ENCODE measurements at places on chromosomes 4 and X.

GRCh38 chrX:138745196-138745595, 33.7 kb upstream of the FGF13 start:
- peak; percentile 37 for DNase-seq

DNA sequence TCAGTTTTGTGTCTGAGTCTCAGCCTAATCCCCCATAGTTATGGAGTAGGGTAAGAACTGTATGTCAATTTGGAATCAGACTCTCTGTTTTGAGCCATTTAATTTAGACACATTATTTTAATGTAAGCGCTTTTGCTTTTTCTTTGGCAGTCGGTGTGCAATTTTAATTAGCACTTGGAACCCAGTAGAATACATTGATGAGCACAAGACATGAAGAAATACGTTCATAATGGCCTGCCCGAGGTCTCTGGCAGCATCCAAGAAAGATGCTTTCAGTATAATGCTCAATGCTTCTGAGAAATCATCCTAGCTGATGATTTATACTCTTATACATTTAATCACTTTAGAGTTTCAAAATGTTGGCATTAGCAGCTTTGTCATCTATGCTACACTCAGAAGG, 8.9 kb upstream of the TAPT1 start:
- DNase-seq: no peak

DNA sequence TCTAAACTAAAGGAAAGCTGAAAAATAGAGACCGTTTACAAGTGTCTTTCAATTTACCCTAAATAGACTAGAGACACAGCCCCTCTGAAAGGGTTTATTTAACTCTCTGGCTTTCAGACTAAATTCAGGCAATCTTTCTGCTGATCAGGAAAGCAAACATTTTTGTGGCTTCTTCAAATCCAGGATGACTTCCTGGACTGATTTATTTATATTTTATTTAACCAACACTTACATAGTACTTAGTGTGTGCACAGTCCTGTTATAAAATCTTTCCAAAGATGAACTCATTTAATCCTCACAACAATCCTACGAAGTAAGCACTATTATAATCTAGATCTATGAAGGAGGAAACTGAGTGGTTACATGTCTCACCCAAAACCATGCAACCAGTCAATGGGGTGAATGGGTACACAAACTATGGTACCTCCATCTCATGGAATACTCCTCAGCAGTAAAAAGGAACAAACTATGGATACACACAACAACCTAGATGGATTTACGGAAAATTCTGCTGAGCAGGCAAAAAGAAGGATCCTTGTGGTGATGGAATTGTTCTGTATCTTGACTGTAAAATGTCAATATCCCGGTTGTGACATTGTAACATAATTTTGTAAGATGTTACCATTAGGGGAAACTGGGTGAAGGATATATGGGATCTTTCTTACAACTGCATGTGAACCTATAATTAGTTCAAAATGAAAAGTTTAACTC, 64.1 kb upstream of the MAMLD1 start:
- DNase-seq: no peak

GRCh38 chrX:107935664-107936433, 46.3 kb downstream of the TEX13B start:
- DNase-seq: no peak

DNA sequence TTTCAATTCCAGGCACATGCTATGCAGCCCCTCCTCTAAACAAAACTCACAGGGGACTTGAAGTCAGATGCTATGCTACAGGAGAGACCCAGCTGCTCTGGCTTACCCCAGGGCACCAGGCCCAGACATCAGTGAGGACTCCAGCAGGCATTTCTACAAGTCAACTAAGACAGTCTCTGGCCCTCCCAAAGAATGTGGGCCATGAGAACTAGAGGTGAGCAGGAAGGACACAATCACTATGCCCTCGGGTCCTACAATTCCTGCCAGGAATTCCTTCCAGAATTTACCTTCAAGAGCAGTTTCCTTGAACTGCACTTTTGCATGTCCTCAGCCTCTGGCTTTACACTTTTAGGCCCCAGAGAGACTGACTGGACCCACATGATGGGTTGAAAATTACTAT, 17.4 kb downstream of the TMEM192 start:
- no peak for DNase-seq

GRCh38 chr4:156638334-156638733, 333.3 kb downstream of the PDGFC start:
- no peak for DNase-seq

DNA sequence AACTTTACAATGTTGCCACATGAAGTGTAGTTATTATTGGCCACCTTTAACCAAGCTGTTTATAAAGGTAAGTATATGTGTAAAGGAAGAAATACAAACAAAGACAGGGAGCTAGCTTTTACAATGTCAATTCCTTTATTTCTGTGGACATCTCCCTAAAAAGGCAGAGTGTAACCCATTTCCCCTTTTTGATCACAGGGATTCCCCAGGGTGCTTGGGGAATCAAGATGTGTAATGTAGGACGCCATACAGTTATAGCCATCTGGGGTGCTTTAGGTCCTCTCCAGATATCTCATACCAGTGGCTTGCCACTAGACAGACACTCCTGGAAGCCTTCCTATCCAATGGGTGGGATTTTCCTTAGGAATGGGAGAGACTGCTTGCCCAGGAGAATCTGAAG, 4.2 kb upstream of the CUL4B start:
- no peak for DNase-seq

DNA sequence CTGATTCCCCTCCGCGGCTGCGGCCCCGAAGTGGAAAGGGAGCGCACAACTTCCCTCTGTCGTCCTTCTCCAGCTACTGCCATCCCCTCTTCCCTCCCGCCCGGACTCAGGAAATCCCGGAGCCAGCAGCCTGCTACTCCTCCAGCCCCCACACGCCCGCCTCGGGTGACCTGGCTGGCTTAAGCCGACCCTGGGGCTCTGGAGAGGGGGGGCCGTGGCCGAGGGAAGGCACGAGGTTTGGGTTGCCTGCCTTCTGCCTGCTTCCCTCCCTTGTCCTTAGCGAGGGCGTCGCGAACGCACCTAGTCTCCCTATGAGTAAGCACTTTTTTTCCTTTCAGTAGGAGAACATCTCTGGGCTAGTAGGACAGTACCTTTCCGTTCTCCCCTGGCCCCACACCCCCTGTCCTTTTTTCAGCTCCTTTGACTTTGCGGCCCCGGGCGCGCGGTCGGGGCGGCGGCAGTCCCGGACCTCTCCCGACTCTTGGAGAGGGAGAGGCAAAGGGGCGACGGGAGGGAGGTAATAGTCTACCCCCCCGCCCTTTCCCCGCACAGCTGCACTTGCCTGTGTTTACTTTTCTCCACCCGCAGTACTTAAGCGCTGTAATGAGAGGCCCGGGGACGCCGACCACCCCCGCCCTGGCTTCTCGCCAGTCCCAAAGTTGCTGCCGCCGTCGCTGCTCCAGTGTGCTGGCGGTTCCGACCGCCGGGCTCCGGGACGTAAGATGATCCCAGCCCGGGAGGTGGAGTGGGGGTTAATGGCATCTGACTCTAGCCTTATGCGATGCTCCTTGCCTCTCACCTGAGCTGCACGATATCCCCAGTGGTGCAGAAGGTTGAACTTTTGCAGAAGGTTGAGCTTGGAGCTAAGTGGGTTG, 868 bp downstream of the PLS3 start:
- no peak for DNase-seq

DNA sequence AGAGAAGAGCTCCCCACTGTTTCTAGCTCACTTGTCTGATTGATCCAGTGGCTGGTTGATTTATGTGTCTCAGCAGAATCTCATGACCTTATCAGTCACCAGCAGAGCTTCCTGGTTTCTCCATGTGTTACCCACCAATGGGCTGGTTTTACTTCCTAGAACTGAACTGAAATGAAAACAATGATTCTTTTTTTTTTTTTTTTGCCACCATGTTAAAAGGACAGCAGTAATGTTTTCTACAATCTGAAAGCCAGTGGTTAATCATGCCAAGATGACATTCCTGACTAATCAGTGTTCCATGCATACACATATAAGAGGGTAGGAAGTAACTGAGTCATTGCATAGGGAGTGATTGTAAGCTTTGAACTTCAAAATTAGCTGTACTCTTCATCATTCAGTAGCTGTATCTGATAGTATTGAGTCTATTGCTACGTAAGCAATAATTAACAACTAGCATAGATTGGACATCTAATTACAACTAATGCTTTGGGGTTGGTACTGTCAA, 67.7 kb downstream of the SLC4A4 start:
- no peak for DNase-seq

- no peak for DNase-seq
Measured at GRCh38 chr4:95209927-95210326, 338.8 kb downstream of the UNC5C start.

GRCh38 chrX:40298572-40299479, 201.1 kb upstream of the BCOR start:
- DNase-seq: no peak

DNA sequence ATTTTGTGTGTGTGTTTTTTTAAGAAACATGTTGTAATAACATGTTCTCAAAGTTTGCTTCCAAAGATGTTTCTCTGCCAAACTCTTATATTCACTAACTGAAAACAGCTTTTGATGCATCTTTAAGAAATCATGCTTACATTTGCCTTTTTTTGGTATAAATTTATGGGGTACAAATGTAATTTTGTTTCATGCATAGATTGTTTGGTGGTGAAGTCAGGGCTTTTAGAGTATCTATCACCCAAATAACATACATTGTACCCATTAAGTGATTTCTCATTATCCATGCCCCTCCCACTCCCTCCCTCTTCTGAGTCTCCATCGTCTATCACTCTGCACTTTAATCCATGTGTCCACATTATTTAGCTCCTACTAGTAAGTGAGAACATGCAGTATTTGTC, 30.8 kb downstream of the SPINK2 start:
- DNase-seq: no peak

GRCh38 chrX:155215443-155216178, 649 bp upstream of the VBP1 start:
- no peak for DNase-seq

DNA sequence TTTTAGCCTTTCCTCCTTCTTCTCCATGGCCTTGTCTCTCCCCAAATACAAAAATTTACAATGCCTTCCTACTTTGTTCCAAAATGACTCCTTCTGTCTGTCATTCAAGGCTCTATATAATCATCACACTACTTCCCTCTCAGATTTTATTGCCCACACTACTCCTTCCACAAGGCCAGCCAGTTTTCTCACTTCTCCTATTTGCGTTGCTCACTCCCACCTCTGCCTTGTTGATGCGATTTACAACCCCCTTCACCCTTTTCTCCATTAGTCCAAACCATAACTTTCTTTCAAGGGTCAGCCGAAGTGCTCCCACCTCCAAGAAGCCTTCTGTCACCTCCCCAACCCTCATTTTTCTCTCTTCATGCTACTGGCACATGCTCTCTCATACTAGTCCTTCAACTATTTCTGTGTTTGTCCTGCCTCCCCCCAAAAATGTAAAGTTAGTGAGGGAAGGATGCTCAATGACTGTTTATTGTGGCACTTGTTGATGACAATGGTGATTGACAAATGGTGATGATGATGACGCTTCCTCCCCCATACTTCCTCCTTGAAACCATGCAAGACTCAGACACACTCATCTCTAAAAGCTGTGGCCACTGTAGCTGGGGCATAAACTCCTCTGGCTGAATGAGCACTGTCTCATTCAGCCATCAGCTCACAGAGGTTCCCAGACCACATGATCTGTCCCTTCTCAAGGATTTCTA, 2.7 kb upstream of the XKRX start:
- no peak for DNase-seq

- DNase-seq: no peak
Measured at GRCh38 chrX:50677789-50678188, 136.2 kb downstream of the SHROOM4 start.

GRCh38 chr4:76964769-76965168, 15.2 kb downstream of the SEPTIN11 start:
- DNase-seq: no peak

DNA sequence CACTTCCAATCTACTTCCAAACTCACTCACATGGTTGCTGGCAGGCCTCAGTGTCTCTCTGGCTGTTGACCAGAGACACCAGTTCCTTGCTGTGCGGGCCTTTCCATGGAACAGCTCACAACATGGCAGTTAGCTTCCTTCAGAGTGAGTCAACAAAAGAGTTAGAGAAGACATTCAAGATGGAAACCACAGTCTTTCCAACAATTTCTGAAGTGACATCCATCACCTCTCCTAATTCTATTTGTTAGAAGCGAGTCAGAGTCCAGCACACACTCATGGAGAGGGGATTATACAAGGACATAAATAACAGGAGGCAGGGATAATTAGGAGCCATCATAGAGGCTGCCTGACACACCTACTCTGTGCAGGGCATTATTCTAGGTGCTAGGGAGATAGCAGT, 62.5 kb upstream of the TMEM164 start:
- no peak for DNase-seq

GRCh38 chrX:107168257-107168656, 38.0 kb downstream of the NUP62CL start:
- no peak for DNase-seq

- DNase-seq: no peak
Measured at GRCh38 chr4:146073517-146073916, 102.0 kb upstream of the LSM6 start.

DNA sequence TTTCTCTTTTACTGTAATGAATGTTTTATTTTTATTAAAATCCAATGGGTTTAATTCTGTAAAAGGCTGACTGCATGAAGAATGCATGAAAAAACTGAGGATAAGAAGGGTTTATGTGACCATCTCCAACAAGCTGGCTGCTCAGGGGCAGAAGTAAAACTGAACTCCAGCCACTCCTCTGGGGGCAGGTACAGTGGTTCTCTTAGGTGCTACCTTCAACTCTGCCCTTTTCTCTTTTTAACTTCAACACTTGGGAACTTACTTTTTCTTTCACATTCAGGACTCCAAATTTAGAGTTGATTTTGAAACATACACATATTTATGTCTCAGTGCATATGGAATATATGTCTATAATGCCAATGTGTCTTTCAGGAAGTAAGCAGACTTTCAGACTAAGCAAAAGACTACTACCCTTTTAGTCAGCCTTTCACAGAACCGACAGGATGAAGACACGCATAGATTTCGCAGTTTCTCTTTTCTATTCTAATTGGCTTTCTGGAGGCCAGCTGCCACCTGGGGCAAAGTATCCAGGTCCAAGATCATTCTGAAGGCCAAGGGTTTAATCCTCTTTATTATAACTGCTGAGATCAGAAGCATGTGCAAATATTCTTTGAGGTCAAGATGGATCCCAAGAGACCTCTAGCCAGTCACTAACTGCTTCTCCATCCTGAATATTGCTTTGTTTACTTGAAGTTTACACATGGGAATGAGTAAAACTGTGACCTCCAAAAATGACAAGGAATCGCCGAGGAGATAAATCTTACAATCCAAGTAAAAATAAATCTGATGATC, 30.7 kb downstream of the HS3ST1 start:
- DNase-seq: no peak

GRCh38 chr4:76882630-76883029, 15.3 kb downstream of the SOWAHB start:
- DNase-seq: no peak

Measured in CD4-positive, alpha-beta T cell treated with Interleukin-6 at 100 ng/mL for 8 hours (primary cell).